ENCODE measurements at places on chromosomes 1 and 21.

DNA sequence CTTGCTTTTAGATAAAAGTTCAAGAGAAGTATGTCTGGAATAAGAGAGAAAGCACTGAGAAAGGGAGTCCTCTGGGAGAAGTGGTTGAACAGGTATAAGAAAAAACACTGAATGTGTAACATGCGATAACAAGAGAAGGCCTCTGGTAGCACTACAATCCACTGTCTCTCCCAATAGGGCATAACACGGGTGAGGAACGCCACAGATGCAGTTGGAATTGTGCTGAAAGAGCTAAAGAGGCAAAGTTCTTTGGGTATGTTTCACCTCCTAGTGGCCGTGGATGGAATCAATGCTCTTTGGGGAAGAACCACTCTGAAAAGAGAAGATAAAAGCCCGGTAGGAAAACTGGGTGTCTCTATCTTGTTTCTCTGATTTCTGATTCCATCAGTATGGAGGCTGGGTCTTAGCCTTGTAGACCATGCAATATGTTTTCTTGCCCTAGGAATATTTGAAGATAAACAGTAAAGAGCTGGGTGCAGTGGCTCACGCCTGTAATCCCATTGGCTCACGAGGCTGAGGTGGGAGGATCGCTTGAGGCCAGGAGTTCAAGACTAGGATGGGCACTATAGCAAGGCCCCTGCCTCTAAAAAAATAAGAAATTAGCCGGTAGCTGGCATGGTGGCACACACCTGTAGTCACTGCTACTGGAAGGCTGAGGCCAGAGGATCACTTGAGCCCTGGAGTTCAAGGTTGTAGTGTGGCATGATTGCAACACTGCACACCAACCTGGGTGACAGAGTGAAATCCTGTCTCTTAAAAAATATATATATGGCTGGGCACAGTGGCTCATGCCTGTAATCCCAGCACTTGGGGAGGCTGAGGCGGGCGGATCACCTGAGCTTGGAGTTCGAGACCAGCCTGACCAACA, 40.4 kb downstream of the DAP3 start:
- DNase-seq, result peak; percentile 33

DNA sequence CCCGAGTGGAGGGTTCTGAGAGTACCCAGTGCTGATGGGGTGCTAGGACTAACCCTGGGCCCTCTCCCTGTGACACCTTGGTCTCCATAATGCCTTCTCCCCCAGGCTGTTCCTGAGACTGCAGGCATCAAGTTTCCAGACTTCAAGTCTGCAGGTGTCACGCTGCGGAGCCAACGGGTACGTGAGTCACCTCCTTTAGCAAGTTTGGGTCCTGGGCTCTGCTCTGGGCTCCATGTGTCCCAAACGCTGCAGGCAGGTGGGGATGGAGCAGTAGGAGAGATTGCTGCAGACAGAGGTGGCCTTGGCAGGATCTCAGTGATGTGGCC, 6.0 kb downstream of the DMAP1 start:
- DNase-seq, result no peak

GRCh38 chr1:199778324-199778955, 249.1 kb upstream of the NR5A2 start:
- DNase-seq, result no peak

GRCh38 chr1:76668046-76668445, 199.2 kb upstream of the ST6GALNAC5 start:
- DNase-seq, result no peak

DNA sequence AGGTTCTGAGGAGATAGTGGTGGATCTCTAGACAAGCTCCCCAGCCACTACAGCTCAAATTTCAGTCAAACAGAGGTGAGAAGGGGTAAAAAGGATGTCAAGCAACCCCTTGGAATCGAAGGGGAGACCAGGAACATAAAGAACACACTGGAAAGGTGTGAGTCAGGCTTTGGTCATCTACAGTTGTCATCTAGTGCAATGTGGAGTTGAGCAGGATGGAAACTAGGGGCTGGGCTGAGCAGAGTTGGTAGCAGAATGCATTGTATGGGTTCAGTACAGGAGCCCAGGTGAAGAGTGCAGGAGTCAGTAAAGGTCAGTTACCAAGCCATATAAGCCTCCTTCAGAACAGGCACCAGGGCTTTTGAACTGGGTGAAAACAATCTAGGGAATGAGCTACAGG, 52.7 kb upstream of the VAV3 start:
- DNase-seq, result no peak

DNA sequence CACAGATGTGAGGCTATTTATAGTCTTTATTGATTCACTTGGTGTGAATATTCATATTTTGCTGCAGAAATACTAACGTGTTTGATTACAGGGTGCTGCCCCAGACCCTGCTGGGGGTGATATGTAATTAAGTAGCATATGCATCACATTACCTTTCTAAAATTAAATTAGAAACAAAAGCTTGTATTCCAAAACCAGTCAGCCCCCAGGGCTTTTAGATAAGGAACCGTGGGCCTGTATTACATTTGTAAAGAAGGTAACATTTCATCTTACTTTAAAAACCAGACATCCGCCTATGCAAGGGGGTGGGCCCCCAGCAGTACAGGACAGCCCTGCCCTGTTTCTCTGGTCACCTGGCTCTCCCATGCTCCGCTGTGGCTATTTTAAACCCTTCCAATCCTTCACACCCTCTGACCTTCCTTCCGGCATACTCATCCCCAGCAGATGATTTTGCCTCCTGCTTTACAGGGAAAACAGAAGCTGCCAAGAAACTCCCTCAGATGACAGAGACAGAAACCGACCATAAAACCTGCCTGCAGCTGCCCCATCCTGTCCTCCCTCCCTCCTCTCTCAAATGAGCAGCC, 22.0 kb upstream of the KCNC4 start:
- no peak for DNase-seq

DNA sequence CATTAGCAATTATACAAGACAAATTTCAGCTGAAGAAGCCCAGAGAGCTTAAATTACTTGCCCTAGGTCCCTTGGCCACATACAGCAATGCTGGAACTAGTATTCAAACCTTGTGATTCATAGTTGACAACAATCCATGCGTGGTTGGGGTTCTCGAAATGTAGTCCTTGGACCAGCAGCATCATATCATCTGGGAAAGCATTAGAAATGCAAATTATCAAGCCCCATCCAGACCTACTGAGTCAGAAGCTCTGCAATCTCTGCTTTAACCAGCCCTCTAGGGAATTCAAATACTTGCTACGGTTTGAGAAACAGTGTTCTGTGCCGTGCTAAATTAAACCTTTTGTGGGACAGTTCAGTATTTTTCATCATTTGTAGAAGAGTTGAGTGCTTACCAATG, 65.1 kb downstream of the CLIC6 start:
- no peak for DNase-seq

- DNase-seq, result no peak
Observed at GRCh38 chr1:82836973-82837680, 1036.4 kb downstream of the ADGRL2 start.

GRCh38 chr1:153498746-153499145, 37.0 kb downstream of the S100A6 start:
- no peak for DNase-seq

GRCh38 chr1:245454051-245454450, 299.3 kb downstream of the KIF26B start:
- no peak for DNase-seq

DNA sequence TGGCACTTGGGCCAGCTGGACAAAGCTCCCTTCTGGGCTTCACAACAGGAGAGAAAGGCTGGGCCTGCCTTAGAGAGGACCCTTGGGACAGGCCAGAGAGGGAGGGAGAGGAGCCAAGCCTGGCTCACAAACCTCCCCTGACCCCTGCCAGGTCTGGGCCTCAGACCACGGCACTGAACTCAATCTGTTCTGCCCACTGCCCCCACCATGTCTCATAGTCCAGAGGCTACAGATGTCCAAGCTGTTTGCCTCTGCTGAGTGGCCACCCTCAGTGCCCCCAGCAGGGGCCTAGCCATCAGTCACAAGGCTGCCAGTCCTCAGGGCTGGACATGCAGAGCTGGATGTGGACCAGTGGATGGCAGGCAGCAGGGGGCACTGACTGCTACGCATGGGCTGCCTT, 13.0 kb upstream of the DMBX1 start:
- DNase-seq, result no peak

DNA sequence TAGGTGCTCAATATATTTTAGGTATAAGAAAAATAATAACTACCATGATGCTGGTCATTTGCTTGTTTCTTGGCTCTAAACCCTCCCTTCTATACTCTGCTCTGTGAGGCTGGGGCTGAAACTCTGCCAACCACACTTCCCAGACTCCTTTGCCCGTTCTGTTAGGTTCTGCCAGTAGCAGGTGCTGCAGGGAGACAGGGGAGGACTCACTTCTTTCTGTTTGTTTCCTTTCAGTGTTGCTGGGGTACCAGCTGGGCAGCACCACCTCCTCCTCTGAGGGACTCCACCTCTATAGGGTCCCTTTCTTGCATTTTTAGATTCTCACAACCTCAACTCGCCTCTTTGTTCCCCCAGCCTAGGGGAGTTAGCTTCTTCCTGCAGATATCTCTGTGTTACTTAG, 17.0 kb upstream of the SH2D2A start:
- DNase-seq, result no peak

DNA sequence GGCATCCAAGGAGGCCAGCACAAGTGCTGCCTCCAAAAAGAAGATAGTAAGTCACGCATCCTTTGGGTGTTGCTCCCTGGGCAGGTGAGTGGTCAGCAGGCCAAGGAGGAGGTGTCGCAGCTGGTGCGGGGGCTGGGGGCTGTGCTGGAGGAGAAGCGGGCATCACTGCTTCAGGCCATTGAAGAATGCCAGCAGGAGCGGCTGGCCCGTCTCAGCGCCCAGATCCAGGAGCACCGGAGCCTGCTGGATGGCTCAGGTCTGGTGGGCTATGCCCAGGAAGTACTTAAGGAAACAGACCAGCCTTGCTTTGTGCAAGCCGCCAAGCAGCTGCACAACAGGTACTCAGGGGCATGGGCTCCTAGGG, 4.3 kb downstream of the TRIM46 start:
- DNase-seq, result no peak

DNA sequence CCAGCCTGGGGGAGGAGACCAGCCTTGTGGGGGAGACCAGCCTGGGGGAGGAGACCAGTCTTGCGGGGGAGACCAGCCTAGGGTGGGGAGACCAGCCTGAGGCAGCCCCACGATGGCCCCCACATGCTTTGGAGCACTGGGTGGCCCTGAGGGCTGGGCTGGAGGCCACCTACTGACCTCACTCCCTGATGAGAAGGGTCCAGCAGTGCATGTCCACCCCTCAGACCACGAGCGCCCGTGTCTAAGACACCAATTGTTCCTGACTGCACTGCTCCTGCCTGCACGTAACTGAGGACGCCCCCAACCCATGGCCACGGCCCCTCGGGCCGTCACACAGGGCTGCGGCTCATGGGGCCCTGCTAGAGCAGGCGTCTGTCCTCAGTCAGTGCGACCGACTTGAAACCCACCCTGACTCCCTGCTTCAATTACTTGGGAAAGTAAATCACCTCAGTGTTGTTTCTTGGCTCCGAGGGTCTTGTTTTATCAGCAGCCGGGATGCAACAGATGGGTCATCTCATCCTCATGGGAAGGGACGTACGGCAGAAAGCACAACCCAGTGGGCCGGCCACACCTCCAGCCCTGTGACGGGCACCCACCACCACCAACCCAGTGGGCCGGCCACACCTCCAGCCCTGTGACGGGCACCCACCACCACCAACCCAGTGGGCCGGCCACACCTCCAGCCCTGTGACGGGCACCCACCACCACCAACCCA, at the start of gene SPATC1L:
TSS of gene SPATC1L (minus strand) at position 550 of the 715 bp plus-strand sequence. CDS start 1,643 bp downstream, outside the sequence.
- no peak for DNase-seq

DNA sequence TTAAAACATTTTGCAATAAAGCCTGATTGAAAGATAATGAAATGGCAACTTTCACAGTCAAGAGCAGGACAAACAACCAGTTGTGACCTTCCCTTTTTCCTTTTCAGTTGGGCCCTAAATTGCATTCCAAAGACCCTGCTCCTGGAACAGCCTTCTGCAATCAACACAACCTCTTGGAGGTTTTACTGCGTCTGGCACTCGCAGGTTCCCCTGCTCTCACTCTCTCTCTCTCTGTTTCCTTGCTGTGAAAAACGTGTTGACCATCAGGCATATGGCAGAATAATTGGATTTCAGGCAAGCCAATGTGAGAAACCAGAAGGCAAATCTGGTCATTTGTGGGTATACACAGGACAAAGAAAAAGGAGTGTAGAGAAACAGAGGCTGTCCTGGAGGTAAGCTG, 23.2 kb downstream of the SLC44A5 start:
- DNase-seq, result no peak

- DNase-seq, result no peak
Observed at GRCh38 chr1:204633665-204634064, 51.9 kb downstream of the LRRN2 start.

DNA sequence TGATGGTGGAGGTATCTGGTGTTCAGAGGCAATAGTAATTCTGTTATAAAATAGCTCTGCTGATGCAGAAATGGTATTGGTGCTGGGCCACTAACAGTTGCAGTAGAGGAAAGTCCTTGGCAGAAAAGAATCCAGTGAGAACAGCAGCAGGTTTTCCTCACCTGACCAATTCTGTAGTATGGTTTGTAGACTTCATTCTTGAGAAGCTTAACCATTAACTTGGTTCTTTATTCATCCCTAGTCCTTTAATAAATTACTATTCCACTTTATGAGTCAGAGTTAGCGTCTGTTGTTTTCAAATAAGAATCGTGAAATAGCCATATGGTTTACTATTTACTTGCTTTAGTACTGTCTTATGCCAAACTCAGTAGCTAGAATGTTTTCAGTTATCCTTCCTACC, 128.5 kb upstream of the SERTAD4 start:
- DNase-seq, result no peak

- DNase-seq, result no peak
Observed at GRCh38 chr1:113692824-113693431, 66.4 kb downstream of the PHTF1 start.

GRCh38 chr1:115632251-115633026, 9.3 kb upstream of the VANGL1 start:
- DNase-seq, result no peak

DNA sequence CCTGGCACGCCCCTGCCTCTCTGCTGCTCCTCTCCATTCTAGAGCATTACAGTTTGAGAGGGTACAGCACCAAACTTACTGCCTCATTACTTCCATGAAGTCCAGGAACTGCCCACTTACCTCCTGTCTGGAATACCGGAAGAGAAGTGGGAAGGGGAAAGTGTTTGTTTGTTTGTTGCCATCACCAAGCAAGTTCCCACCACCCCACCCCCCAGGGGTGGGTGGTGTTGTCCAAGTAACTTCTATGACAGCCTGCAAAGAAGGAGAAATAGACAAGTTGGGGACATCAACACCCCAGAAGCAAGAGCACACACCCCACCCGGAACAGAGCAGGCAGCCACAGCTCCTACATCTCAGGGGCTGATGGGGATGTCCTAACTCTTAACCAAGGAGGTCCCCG, 18.0 kb downstream of the OPTC start:
- no peak for DNase-seq

All from AG04450 (cell line).